ENCODE measurements at places on chromosomes 16 and 17.
A peak's percentile ranks its signal among the peaks of the same experiment; 100 is the strongest.

DNA sequence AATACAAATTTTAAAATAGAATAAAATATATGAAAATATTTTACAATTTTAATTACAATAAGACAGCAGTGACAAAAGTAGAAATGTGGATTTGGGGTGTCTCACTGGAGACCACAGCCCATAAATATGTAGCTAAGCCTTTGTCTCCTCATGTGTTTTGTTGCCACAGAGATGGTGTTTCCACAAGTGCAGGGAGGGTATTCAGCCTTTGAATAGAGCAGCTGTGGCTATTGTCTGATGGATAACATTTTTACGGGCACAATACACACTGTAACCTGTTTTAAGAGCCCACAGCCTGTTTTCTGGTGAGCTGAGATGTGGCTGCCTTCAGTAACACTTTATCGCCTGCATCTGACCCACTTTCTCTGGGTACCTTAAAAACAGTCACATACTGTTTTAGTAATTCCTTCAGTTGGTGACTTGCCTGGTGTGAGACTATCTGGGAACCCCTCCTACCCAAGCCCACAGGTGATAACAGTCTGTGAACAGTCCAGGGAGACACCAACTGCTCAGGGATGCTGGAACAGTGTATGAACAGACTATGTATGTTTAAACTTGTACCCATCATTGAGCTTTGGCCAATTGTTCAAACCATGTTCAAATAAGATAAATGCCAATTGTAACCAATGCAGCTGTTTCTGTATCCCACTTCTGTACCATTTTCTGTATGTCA is 7.8 kb upstream of the AHSP start:
- no peaks in the 10 kb centered on the region for H3K27me3 ChIP-seq
- no peak overlapping the region for H3K27ac ChIP-seq
- no peak overlapping the region for H3K4me3 ChIP-seq
- H3K4me1 ChIP-seq: no peaks in the 10 kb centered on the region
- H3K36me3 ChIP-seq: no peaks in the 10 kb centered on the region
- no peak for DNase-seq

DNA sequence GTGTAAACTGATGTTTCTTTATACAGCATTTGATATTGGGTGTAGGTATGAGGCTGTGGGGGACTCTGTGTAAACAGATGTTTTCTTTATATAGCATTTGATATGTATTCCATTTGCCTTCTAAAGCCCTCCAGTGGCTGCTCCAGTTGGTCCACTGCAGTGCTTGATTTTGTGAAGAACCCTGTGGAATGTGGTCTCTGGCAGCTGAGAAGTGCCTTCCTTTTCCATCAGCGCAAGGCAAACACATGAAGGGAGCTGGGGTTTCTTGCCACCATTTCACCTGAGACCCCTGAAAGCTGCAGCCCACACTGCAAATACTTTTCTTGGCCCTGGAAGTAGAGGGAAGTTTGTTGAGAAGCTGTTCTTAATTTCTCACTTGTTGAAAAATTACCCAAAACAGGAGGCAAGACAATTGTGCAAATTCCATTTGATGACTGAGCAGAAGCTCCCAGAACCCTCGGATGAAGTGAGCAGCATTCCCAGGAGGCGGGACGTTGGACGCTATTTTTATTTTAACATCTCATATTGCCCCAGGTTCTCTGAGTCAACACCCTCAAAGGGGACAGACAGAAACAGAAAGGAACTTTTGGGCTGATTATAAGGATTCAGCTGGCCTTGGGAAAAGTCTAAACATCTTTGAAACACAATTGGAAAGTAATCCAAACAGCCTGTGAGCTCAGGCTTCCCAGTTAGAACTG is 158.5 kb upstream of the RPH3AL start:
- no peak overlapping the region for H3K4me3 ChIP-seq
- H3K27ac ChIP-seq: no peak overlapping the region
- no peaks in the 10 kb centered on the region for H3K27me3 ChIP-seq
- H3K4me1 ChIP-seq: no peaks in the 10 kb centered on the region
- H3K36me3 ChIP-seq: no peaks in the 10 kb centered on the region

DNA sequence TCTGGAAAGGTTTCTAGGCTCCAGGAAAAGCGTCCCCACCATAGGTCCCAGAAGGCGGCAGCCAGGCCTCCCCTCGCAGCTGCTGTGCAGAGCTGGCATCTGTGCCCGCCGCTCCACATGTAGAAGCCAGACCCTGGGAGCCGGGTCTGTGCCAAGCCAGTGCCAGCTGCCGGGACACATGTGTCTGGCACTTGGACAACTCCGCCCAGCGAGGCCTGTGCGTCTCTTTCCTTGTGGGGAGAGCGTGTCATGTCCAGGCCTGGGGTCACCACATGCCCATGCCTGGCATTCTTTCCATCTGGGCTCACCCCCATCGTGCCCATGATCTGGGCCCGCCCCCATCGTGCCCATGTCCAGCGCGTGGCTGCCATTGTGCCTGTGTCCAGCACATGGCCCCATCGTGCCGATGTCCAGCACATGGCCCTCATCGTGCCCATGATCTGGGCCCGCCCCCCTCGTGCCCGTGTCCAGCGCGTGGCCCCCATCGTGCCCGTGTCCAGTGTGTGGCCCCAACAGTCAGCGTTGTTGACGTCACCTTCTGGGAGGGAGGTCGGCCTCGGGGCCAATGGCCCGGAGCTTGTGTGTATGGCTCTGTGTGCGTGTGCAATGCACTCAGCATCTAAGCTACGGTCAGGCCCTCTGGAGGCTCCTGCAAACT is 13.3 kb upstream of the ACSF3 start:
- no peaks in the 10 kb centered on the region for H3K4me1 ChIP-seq
- no peaks in the 10 kb centered on the region for H3K27me3 ChIP-seq
- H3K27ac ChIP-seq: no peak overlapping the region
- no peaks in the 10 kb centered on the region for H3K36me3 ChIP-seq
- no peak overlapping the region for H3K4me3 ChIP-seq

- no peak overlapping the region for H3K4me3 ChIP-seq
- DNase-seq: no peak
- no peaks in the 10 kb centered on the region for H3K27me3 ChIP-seq
- no peaks in the 10 kb centered on the region for H3K36me3 ChIP-seq
- no peak overlapping the region for H3K27ac ChIP-seq
These were observed 56.7 kb downstream of the METRNL start for GRCh38 chr17:83136156-83136555.

- DNase-seq: no peak
- H3K4me1 ChIP-seq: peaks cover 31% of the 10 kb centered on the region
- H3K27ac ChIP-seq: no peak overlapping the region
- H3K36me3 ChIP-seq: no peaks in the 10 kb centered on the region
- no peak overlapping the region for H3K4me3 ChIP-seq
- H3K27me3 ChIP-seq: no peaks in the 10 kb centered on the region
These were observed 32.0 kb downstream of the SOCS3 start for GRCh38 chr17:78327880-78328279.

- DNase-seq: no peak
- H3K4me1 ChIP-seq: no peaks in the 10 kb centered on the region
- H3K36me3 ChIP-seq: no peaks in the 10 kb centered on the region
- H3K4me3 ChIP-seq: no peak overlapping the region
- no peaks in the 10 kb centered on the region for H3K27me3 ChIP-seq
- H3K27ac ChIP-seq: no peak overlapping the region
These were observed 86.4 kb downstream of the MRM1 start for GRCh38 chr17:36687736-36688135.

DNA sequence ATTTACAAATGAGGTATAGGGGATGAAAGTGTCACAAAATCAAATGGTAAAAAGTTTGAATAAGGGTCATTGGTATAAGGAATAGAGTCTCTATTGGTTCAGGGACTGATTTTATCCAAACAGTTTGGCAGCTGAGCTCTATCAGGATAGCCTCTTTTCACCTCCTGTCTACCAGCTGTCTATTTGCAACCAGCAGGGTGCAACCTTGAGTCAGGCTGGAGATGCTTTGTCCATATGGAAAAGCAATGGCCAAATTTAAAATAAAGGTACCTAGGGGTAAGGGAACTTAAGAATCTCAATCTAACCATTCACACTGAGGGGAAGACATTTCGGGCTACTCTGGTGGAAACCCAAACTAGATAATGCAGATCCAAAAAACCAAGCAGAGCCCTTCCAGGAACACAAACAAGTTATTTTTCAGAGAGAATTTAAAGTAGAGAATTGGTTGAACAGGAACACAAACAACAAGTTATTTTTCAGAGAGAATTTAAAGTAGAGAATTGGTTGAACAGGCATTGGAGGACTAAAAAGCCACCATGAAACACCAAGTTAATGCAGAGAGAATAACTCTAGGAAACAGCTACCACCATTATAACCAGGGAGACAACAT is 12.6 kb upstream of the CA10 start:
- no peaks in the 10 kb centered on the region for H3K27me3 ChIP-seq
- no peak overlapping the region for H3K4me3 ChIP-seq
- no peaks in the 10 kb centered on the region for H3K4me1 ChIP-seq
- DNase-seq: no peak

- H3K4me3 ChIP-seq: no peak overlapping the region
- no peaks in the 10 kb centered on the region for H3K4me1 ChIP-seq
- no peak for DNase-seq
These were observed 120.6 kb upstream of the FOXF1 start for GRCh38 chr16:86389566-86390328.

GRCh38 chr17:75589919-75590303 is 2.3 kb downstream of the MYO15B start:
- H3K36me3 ChIP-seq: peaks cover 25% of the 10 kb centered on the region
- no peak overlapping the region for H3K27ac ChIP-seq
- H3K4me3 ChIP-seq: peak overlapping the region; percentile 87
- H3K27me3 ChIP-seq: no peaks in the 10 kb centered on the region
- H3K4me1 ChIP-seq: peaks cover 8% of the 10 kb centered on the region

DNA sequence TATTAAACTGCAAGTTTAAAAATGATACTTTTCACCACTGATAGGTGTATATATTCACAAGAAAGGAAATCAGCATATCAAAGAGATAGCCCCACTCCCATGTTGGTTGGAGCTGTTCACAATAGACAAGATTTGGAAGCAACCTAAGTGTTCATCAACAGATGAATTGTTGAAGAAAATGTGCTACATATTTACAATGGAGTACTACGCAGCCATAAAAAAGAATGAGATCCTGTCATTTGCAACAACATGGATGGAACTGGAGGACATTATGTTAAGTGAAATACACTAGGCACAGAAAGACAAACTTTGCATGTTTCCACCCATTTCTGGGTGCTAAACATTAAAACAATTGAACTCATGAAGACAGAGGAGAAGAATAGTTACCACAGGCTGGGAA is 278.9 kb upstream of the XYLT1 start:
- H3K36me3 ChIP-seq: no peaks in the 10 kb centered on the region
- H3K27me3 ChIP-seq: no peaks in the 10 kb centered on the region
- no peak for DNase-seq
- H3K4me1 ChIP-seq: no peaks in the 10 kb centered on the region

- no peaks in the 10 kb centered on the region for H3K27me3 ChIP-seq
- H3K36me3 ChIP-seq: no peaks in the 10 kb centered on the region
- H3K4me3 ChIP-seq: peak overlapping the region; percentile 18
- DNase-seq: peak; percentile 53
- peaks cover 62% of the 10 kb centered on the region for H3K4me1 ChIP-seq
These were observed 65.2 kb downstream of the CYTH1 start for GRCh38 chr17:78716814-78717393.

GRCh38 chr16:89052890-89053724 is 40.5 kb upstream of the ACSF3 start:
- H3K27ac ChIP-seq: no peak overlapping the region
- peaks cover 76% of the 10 kb centered on the region for H3K27me3 ChIP-seq
- H3K36me3 ChIP-seq: no peaks in the 10 kb centered on the region
- H3K4me1 ChIP-seq: no peaks in the 10 kb centered on the region
- no peak overlapping the region for H3K4me3 ChIP-seq

GRCh38 chr17:31524926-31525800 is 133.7 kb downstream of the RAB11FIP4 start:
- H3K27me3 ChIP-seq: no peaks in the 10 kb centered on the region
- no peaks in the 10 kb centered on the region for H3K36me3 ChIP-seq
- no peak overlapping the region for H3K27ac ChIP-seq
- no peaks in the 10 kb centered on the region for H3K4me1 ChIP-seq
- DNase-seq: peak; percentile 79
- no peak overlapping the region for H3K4me3 ChIP-seq

GRCh38 chr16:84656649-84657048 is 8.3 kb downstream of the KLHL36 start:
- no peak for DNase-seq
- no peaks in the 10 kb centered on the region for H3K4me1 ChIP-seq
- peaks cover 33% of the 10 kb centered on the region for H3K36me3 ChIP-seq
- no peak overlapping the region for H3K27ac ChIP-seq
- no peaks in the 10 kb centered on the region for H3K27me3 ChIP-seq

GRCh38 chr17:62804822-62805221 is 3.3 kb downstream of the MARCHF10 start:
- H3K4me1 ChIP-seq: no peaks in the 10 kb centered on the region
- no peak overlapping the region for H3K4me3 ChIP-seq
- H3K27ac ChIP-seq: no peak overlapping the region

GRCh38 chr17:76119409-76120371 is 16.1 kb upstream of the EXOC7 start:
- no peak for DNase-seq
- no peak overlapping the region for H3K27ac ChIP-seq
- H3K4me1 ChIP-seq: peaks cover 11% of the 10 kb centered on the region
- H3K4me3 ChIP-seq: no peak overlapping the region
- no peaks in the 10 kb centered on the region for H3K36me3 ChIP-seq

DNA sequence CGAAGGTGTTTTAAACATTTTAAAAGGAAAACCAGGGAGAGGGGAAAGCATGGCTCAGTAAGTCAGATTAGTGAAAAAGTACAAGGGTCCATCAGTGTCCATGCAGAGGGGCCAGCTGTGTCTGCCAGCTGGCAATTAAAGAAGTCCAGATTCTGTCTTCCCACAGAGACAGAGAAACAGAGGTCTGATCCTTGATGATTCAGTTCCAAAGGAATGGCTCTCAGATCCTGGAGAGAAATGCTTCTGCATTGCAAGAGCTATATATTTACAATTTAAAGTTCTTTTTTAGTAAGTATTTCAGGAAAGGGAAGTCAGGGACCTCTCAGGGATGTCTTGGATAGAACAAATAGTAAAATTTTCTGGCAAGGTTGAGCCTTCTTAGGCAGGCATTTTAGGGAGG is 56.2 kb downstream of the HSD17B2 start:
- no peaks in the 10 kb centered on the region for H3K36me3 ChIP-seq
- H3K4me3 ChIP-seq: no peak overlapping the region
- DNase-seq: no peak
- H3K27ac ChIP-seq: no peak overlapping the region

GRCh38 chr16:16149710-16150116 is 73.6 kb downstream of the ABCC6 start:
- H3K4me3 ChIP-seq: no peak overlapping the region
- no peak for DNase-seq
- H3K4me1 ChIP-seq: peaks cover 13% of the 10 kb centered on the region
- no peak overlapping the region for H3K27ac ChIP-seq
- no peaks in the 10 kb centered on the region for H3K27me3 ChIP-seq
- peaks cover 21% of the 10 kb centered on the region for H3K36me3 ChIP-seq

- H3K4me1 ChIP-seq: peaks cover 30% of the 10 kb centered on the region
- no peak overlapping the region for H3K4me3 ChIP-seq
- H3K27me3 ChIP-seq: no peaks in the 10 kb centered on the region
These were observed 16.8 kb downstream of the AXIN2 start for GRCh38 chr17:65544672-65545071.

DNA sequence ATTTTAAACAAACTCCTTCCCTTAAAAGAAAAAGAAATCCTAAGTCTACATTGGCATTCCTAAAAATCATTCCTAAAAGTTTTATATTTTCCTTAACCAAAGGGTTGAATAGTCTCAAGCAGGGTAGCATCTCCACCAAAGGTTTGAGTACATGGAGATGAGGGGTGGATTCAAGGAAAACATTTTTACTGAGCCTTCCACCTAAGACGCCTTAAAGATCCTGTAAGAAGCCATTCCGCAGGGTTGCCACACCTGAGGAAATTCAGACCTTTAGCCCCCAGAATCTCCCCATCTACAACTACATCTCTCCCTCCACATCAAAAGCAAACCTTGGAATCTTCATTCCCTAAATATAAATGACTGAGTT is 7.7 kb upstream of the AKTIP start:
- DNase-seq: no peak
- no peak overlapping the region for H3K27ac ChIP-seq
- peaks cover 14% of the 10 kb centered on the region for H3K4me1 ChIP-seq
- no peaks in the 10 kb centered on the region for H3K27me3 ChIP-seq
- no peaks in the 10 kb centered on the region for H3K36me3 ChIP-seq
- H3K4me3 ChIP-seq: no peak overlapping the region

All from tibial nerve (tissue), 4 donors.